ENCODE measurements at places on chromosomes 1 and 21.
A peak's percentile ranks its signal among the peaks of the same experiment; 100 is the strongest.

DNA sequence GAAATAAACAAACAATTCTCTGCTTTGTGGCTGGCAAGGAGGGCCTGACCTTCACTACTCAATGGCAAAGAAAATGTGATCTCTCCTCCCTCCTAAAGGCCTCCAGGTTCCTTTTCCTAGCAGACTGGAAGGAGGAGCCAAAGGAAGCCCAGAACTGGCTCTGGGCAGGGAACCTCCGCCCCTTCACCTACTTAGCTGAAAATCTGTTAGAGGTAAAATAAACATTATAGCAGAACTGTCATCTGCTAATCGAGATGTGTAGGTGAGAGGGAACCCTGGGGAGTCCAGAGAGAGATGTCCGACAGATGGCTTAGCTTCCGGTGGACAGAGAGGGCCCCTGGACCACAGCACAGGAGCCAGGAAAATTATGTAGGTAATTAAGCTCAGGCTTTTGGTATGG, 75.2 kb upstream of the KCNA3 start:
- DNase-seq = no peak

DNA sequence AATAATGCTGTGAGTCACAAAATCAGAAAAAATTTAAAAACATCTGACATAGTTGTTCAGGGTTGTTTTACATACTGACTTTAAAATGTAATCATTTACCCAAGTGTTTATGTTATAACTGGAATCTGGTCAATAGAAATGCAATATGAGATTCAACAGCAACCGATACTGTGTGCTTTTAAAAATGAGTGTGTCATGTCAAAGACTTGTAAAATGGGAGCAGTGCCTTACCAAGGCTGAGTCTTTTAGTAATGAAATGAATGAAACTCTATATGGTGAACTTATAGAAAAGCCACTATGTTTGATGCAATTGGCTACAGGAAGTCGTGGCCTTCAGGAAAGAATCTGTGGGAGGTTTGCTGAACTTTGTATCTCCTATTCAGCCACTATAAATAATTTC, 570.2 kb downstream of the DPYD start:
- peak; percentile 52 for DNase-seq

- no peak for DNase-seq
These were observed 3.9 kb downstream of the S100A8 start for GRCh38 chr1:153387001-153387400.

DNA sequence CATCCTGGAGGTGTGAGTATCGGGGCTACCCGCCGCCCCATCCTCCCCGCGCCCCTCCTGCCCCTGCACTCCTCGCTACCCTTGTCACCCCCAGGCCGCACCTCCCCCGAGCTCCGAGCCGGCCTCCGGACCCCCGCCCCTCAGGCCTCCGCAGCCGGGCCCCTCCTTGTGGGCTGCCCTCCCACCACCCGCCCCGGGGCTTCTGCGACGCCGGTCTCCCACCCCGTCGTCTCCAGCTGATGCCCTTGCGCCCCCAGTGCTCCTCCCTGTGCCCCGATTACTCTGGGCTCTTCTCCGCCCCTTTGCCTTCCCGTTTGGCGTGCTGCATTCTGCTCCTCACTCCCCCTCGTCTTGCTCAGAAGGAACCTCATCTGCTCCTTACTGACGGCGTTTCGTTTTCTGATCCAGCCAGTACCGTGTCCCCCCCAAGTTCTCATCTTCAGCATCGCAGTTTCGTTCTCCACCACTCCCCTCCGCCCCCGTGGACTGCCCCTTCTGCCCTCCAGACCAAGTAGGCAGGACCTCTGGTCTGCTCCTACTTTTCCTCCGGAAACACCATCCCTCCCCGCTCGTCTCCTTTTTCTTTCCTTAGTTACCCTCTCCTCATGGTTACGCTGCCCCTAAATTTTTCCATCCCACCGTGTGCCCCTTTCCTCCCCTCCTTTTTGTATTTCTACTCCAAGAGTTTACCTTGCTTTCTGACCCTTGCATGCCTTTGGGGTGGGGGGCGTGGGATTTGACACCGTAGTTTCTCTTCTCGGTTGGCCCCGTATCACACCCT, 841 bp downstream of the SNX27 start:
- DNase-seq = peak; percentile 56

DNA sequence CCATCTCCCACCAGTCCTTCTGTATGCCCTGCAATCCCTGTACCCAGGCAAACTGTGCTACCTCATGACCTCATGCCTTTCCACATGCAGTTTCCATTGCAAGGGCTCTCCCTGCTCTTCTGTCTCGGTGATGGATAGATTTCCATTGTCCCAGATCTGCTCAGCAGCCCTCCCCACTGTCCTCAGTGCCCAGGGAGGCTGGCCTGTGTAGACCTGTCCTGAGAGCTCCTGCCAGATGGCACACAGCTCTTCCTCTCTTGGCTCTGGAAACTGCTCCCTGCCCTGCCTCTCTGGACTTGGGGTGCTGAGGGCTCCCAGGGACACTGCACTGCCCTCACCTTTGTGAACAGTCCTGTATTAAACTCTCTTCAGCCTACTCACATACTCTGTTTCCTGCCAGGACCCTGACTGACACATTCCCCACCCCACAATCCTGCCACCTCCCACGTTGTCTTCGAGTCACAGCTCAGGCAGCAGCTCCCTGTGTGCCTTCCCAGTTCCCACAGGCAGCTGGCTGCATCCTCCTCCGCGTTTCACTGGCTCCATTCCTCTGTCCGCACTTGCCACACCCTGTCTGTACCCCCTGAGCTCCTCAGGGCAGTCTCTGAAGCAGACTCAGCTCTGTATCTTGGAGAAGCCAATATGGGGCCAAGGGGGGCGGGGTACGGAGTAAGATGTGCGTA, 57.0 kb downstream of the SPATA46 start:
- peak; percentile 24 for DNase-seq

- no peak for DNase-seq
These were observed 102.2 kb downstream of the COQ8A start for GRCh38 chr1:227042292-227042691.

- DNase-seq = no peak
These were observed 59.6 kb upstream of the PRDX6 start for GRCh38 chr1:173417563-173417962.

- no peak for DNase-seq
These were observed 38.8 kb downstream of the ST6GALNAC5 start for GRCh38 chr1:76905876-76906595.

DNA sequence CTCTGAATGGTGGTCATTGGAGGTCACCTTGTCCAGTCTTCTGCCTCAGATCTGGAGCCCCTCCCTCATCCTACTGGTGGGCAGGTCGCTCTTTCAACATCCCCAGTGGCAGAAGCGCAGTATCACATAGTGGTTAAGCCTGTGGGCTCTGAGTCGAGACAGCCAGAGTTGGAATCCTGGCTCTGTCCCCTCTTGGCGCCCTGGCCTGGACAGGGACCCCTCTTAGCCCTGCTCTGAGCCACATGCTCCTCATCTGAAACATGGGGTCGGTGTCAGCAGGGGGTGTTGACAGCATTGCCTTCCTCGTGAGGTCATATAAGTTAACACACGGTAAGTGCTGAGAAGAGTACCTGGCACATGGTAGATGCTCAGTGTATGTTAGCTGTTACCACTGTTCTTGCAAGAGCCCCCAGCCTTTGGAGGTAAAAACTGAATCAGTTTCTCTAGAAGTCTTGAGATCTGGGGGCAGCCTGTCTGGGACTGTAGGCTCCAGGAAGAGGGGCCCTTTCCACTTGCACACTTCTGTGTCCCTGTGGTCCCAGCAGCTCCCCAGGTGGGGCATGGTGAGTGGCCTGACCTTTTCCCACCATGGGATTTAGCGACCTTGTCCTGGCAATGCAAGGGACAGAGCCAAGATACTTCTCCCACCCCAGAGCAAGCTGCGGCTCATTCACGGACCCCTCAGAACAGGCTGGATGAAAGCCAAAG, 6.4 kb downstream of the ZC3H12A start:
- no peak for DNase-seq

DNA sequence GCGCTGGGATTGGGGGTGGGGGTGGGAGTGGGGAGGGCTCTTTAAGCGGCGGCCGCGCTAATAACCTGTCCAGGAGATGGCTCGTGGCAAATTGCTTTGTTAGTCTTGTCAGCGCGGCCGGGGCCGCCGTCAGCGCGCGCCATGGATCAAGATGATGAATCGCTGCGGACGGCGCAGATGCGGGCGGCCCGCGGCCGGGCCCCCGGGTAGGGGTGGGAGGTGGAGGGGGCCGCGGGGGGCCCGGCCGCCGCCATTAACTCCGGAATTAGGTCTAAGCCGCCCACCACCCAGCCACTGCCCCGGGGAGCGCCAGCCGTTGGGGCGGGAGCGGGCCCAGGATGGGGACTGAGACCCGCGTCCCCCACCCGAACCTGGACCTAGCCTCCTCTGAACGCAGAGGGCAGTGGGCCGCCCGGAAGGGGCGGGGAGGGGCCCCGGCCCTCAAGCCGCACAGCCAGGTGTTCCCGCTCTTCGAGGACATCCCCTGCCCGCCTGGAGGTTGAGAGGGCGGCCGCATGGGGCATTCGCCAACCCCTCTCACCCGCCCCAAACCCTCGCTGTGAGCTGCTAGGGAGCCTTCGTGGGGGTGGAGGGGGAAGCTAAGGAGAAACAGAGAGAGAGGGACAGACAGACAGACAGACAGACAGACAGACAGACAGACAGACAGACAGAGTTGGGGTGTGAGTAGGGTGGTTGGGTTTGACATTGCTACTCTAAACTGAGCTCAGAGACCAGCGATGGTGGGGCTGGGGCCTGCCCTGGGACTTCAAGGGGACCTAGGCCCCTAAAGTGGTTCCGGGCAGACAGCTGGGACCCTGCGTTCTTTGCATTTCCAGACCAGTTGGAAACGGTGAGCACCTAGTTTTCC, 3.8 kb upstream of the DMBX1 start:
- no peak for DNase-seq

- no peak for DNase-seq
These were observed 63.0 kb downstream of the GLUL start for GRCh38 chr1:182328591-182328990.

DNA sequence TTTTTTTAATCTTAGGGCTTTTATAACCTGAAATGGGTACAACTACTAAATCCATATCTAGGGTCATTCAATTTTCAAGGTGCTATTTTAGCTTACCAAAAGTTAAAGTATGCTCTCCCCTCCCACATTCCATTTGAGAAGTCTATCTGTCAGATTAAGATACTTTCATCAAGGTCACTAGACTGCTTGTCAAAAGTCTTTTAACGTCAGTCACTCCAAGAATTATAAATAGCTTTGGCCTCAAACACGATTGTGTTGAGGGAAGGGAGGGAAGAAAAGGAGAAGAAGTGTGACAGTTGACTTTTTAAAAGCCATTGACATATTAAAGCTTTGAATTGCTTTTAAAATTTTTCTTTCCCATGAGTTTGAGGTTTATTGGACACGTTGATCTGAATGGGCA, 175.8 kb downstream of the PTGER3 start:
- DNase-seq = no peak

DNA sequence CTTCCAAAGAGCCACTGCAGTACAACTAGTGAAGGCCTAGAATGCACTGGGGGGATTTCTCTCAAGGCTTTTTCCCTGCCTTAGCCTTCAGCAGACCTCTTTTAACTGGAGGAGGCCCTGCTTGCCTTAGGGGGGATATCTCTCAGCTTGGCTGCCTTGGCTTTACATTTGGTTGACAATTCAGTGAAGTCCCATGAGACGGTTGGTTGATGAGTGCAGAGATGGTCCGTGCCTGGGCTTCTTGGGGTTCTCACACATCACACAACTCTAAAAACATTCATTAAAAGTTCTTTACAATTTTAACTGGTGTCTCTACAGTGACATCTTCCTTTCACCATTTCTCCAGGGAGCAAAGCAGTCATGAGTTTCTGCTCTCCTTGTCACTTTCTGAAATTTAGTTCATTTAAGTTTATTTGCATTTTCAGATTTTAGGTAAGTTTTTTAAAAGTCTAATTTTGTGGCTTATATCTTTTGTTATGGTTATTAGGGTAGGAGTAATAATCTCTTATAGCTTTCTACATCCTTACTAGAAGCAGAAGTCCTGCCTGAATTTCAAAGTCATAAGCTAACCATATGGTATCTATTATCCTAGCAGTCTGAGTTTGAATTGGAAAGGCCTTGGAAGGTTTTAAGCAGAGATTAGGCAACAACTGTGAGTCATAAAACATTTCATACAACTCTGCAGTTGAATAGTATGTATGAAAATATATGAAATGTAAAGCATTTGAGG, 487.6 kb downstream of the DPYD start:
- peak; percentile 91 for DNase-seq

- no peak for DNase-seq
These were observed 604.7 kb upstream of the PLXNA2 start for GRCh38 chr1:208848854-208849253.

DNA sequence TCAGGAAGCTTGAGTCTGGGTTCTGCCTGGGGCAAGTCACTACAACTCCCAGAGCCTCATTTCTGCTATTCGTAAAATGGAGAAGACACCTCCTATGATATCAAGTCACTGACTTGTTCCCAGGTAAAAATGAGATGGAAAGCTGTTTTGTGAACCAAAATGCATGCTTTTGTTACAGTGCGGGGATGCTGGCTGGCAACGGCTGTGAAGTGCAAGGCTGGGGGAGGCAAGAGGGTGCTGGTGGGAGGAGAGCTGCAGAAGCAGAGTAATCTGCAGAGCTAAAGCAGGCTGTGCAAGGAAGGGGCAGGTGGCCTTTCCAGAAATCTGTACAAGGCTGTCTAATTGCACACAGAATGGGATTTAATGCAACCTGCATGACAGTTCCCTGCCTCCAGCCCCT, 150.9 kb downstream of the CNIH3 start:
- no peak for DNase-seq

DNA sequence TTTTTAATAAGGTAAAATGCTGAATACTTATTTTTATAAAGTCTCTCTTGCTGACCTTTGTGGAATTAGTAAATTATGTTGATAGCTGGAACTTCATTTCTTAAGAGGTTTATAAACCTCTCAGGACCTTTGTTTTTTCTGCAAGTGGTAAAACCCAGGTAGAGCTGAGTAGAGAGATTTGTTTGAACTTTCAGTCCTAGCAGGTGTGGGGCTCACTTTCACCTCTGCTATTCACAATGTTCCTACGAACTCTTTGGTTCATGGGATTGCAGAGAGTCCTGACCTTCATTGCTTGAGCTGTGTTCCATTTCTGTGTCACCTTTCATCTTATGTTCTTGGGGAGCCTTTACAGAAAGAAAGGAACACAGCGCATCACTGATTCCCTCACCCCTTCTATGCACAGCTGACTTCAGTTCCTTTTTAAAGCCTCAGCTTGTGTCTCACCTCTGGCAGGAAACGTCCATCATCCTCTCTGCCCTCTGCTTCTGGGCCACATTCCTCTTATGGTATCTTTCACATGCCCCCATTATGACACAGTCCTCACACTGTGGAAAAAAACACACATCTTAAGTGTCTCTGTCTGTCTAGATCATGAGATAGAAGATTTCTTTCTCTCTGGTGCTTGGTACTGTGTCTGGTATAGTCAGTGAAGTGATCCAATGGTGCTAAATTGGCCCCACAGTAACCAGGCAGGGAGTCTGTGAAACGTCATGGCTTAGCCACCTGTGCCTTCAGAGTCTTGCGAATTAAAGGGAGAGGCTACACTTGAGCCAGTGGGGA, 262.5 kb upstream of the B3GALT2 start:
- DNase-seq = no peak

- DNase-seq = peak; percentile 77
These were observed 1.3 kb downstream of the HES3 start for GRCh38 chr1:6245086-6245868.

GRCh38 chr1:167627865-167628641, 2.0 kb upstream of the RCSD1 start:
- DNase-seq = no peak

All from foreskin fibroblast (primary cell).